Activated T-helper 1 cell treated with anti-CD3 and anti-CD28 coated beads, Interleukin-2, amount 50 U/mL, for 16 hours (primary cell): ENCODE measurements at places on chromosomes 3 and 15.

DNA sequence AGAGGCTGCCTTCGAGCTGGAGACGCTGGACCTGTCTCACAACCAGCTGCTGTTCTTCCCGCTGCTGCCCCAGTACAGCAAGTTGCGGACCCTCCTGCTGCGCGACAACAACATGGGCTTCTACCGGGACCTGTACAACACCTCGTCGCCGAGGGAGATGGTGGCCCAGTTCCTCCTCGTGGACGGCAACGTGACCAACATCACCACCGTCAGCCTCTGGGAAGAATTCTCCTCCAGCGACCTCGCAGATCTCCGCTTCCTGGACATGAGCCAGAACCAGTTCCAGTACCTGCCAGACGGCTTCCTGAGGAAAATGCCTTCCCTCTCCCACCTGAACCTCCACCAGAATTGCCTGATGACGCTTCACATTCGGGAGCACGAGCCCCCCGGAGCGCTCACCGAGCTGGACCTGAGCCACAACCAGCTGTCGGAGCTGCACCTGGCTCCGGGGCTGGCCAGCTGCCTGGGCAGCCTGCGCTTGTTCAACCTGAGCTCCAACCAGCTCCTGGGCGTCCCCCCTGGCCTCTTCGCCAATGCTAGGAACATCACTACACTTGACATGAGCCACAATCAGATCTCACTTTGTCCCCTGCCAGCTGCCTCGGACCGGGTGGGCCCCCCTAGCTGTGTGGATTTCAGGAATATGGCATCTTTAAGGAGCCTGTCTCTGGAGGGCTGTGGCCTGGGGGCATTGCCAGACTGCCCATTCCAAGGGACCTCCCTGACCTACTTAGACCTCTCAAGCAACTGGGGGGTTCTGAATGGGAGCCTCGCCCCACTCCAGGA, 21.1 kb downstream of the NRROS start:
- DNase-seq: no peak

DNA sequence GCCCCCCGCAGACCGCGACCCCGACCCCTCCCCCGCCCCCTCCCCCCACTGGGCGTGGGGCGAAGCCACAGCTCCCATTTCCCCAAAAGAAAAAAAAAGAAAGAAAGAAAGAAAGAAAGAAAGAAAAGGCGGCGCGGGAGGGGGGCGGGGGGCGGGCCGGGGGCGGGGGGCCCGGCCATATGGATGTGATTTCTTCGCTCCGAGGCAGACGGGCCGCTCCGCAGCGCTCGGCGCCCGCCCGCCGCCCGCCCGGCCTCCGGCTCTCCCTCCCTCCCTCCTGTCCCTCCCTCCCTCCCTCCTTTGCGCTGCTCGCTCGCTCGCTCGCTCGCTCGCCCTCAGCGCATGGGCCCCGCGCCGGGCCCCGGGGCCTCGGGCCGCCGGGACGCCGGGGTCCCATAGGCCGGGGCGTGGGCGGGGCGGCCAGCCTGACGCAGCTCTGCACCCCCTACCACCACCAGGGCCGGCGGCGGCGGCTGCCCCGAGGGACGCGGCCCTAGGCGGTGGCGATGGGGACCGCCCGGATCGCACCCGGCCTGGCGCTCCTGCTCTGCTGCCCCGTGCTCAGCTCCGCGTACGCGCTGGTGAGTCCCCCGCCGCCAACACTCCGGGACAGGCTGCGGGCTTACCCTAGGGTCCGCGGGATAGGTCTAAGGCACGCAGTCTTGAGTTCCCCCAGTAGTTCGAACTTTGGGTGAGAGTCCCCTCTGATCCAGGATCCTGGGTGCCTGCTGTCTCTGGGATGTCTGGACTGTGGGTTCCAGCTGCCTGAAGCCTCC, 5.7 kb downstream of the PTH1R start:
- no peak for DNase-seq

DNA sequence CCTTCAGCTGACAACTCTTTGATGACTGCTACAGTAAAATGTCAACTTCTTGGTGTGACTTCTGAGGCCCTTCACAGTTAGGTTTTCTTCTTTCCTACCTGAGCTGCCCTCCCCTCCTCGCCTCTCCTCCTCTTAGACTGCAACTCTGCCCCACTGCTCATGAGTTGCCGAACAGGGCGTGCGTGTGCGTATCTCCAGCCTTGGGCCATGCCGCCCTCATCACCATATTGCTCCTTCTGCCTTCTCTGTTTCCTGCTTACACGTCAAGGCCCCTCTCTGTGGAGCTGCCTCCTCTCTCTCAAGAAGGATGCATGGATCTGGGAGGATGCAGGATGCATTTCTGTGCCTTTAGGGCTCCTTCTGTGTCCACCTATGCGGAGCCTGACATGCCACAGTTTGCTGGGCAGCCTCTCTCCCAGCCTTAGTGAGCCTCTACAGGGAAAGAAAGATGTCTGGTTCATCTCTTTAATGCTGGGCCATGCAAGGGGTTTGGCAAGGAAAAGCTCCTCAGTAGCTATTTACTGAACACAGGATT, 205.9 kb downstream of the RPLP1 start:
- no peak for DNase-seq

- DNase-seq: no peak
Observed at GRCh38 chr3:139236336-139236735, 107.5 kb upstream of the MRPS22 start.

DNA sequence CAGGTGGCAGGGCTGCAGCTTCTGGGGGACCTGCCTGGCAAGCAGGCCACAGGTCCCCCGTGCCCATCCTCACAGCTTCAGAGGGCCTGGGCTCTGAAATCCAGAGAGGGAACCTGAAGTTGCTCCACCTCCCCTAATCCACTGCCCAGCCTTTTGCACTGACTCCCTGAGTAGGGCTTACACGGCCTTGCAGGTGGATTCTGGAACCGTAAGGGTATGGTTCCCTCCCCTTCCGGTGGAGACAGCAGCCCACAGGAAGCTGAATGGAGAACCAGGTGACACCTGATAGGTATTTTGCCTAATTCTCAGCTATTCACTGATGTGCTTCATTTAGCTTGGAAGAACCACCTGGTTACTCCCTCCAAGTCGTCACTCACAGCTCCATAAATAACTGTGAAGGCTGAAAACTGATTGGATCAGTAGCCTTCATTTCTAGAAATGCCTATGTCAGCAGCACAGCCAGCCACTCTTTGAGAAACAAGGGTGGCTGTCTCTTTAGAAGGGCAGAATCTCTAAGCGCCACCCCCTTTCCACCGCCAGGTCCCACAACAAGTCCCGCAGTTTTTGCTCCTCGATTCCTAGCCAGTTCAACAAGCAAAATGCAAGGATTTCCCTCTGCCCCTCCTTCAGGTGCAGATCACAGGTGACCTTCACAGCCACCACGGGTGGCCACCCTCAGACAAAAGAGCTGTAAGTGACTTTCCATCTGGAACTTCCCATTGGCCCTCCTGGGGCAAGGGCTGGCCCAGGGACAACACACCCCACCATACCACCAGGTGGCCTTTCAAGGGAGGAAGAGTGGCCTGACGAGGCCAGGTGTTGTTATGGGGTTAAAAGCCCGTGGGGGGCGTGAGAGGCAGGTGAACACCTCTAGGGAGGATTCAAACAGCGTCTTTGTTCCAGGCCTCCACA, 112.9 kb downstream of the SEC22A start:
- no peak for DNase-seq

DNA sequence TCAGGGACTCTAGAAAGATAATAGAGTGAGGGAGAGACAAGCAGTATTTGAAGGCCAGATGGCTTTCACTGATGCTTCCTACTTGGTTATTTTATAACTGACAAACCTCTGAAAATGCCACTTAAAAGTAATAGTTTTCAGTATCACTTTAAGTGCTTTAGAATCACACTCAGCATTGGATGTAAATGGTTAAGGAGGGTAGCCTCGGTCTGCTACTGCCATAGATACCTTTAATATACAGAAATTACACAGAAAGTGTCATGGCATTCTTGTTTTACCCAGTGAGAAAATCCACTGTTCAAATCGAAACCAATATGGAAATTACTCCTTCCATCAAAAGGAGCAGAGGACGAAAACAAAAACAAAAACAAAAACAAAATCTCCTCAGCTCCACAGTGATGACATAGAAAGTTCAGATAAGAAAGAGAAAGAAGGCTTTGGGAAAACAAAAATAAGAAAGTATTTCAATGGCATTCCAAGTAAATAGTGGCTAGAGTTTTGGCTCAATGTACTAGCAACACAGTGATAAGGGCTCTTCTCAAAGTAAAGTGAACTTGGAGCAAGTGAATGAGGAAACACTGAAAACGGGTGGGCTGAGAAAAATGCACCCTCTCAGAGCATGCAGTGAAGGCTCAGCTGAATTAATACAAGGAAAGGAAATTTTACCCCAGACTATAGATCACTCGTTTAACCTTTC, 43.2 kb upstream of the CD47 start:
- DNase-seq: no peak

DNA sequence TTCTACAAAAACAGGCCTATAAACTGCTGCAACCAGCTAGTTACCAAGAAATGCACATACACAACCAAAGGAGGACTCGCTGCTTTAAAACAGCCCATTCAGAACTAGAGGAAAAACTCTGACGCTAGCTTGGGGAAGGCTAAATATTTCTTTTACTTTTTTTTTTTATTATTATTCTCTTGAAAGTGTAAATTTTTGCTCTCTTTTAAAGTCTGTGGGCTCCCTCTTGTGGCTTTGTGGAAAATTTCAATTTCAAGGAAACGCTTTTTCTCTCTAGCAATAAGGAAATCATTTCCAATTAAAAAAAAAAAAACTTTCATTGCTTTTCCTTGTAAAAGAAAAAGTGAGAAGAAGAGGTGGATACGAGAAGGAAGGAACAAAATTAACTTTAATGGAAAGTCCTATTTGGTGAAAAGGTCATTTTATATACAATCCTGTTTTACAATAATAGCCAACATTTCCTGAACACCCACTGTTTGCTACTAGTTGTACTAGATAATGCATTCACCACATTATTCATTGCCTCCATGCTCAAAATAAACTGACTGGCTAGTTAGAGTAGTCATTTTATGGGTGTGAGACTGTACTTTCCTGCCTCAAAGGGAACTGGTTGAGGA, 51.2 kb upstream of the SAMMSON start:
- no peak for DNase-seq

- DNase-seq: no peak
Observed at GRCh38 chr3:45739991-45740390, 50.8 kb downstream of the SACM1L start.

DNA sequence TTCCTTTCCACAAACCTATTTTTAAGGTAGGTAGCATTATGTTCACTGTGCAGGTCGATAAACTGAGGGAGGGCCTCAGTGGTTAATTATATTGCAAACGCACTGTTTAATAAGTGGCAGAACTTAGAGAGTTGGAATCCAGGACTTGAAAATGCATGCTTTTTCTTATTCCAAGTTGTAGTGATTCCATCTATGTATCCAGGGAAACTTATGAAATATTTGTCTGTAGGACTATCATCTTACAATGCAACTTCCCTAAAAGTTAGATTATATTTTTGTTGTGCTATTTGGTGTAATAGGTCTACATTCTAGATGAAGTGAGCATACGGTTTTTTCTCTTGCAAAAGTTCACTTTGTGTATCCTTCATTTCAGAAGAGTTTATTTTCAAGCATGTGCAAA, 419.5 kb downstream of the NAALADL2 start:
- no peak for DNase-seq

DNA sequence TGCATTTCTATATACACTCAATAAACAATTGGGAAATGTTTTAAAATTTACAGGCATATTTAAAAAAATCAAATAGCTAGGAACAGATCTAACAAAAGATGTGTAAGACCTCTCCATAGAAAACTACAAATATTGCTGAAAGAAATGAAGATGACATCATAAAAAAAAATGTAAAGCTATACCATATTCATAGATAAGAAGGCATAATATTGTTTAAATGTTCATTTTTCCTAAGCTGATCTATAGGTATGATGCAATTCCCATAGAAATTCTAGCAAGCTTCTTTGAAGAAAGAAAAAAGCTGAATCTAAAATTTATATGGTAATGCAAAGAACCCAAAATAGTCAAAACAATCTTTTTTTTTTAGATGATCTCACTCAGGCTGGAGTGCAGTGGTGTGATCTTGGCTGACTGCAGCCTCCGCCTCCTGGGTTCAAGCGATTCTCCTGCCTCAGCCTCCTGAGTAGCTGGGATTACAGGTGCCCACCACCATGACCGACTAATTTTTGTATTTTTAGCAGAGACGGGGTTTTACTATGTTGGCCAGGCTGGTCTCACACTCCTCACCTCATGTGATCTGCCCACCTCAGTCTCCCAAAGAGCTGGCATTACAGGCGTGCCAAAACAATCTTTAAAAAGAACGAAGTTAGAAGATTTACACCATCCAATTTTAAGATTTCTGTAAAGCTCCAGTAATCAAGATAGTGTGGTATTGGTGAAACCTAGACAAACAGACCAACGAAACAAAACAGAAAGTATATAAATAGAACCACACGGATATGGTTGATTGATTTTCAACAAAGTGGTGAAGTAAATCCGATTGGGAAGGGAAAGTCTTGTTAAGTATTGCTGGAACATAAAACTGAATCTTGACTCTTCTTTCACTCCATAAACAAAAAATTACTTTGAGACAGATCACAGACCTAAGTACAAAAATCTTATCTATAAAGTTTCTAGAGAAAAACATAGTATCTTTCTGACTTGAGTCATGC, 6.3 kb upstream of the BHLHE40 start:
- DNase-seq: no peak

GRCh38 chr3:133561679-133562078, 11.8 kb upstream of the CDV3 start:
- no peak for DNase-seq

DNA sequence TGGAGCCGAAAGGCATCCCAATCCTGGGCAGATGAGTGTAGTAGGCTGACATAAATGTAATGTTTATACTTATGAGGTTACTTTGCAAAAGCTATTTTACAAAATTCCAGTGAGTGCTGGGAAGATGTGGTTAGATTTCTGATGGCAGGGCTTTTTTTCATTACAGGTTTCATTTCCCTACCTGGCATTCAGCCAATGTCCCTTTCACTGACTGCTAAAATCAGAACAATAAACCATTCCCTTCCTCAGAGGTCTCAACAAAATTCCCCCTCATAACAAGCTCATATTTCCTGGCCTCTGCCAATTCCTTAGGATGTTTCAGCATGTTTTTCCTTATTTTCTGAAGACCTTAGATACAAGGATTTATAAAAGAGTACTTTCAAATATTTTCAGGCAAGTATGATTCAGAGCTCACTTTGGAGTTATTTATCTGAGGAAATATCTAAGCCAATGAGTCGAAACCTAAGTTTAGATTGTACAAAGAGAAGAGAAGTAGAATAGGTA, 40.9 kb upstream of the CCDC80 start:
- no peak for DNase-seq

DNA sequence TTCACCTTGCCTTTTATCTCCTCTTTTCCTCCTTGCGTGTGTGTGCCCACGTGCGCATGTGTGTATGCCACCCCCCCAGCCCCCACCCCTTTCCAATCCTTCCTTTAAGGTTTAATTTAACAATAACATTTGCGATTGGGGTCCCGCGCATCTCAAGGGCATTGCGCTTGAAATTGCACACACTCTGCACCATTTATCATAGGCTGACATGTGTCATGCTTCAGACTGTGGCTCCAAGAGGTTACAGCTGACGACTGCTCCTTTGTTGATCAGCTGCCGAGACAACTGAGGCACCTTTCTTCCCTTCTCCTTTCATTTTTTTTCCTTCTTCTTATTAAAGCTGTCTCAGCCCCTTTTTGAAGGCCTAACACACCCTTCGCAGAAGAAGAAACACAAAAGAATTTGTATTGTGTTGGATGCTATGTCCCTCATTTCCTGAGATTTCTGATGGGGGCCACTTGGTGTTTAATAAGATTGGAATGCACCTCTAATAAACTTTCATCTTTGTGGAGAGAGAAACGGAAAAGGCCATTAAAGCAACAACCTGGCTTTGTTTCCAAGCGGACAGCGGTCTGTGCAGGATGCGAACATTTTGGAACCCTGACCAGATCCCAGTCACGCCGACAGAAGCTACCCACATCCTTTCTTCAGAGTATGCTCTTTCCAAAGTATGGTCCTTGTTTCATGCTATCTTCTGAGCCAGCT, 470.1 kb downstream of the MCTP2 start:
- DNase-seq: no peak
